ENCODE measurements at places on chromosomes 3 and 15.

DNA sequence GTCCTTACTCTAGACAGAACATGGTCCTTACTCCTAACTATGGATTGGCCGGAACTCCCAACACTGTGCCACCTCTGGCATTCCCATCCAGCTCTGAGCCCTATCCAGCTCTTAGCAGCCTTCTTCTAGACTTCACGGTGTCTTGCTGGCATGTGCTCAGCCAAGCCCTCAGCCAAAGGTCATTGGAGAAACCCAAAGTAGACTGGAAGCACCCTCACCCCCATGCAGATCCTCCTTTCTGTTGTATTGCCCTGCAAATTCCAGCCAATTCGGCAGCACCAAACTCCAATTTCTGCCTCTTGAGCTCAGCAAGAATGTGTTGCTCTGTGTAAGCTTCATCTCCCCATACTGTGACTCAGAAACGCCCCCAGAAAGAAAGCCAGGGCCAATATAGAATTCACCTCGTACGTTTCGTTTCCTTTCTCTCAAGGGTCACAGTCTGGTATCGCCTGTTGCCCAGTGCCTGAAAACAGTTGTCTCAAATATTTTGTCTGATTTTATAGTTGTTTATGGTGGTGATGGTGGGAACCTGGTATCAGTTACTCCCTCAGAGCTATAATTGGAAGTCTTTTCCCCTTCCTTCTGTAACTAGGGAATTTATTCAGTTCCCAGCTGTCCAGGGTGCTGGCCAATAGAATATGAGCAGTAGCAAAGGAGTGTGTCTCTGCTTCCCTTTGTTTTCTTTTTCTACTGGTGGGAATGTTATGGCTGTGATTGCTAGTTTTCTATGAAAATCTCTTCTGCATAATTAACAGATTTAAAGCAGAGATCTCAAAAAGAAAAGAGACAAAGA is 28.4 kb upstream of the EPHB3 start:
- DNase-seq: no peak

- DNase-seq: no peak
Observed at GRCh38 chr15:74542166-74543042, 1.4 kb downstream of the ARID3B start.

GRCh38 chr15:42131006-42131405 is 25.4 kb downstream of the PLA2G4F start:
- DNase-seq: no peak

GRCh38 chr3:10374311-10374710 is 53.4 kb upstream of the SEC13 start:
- DNase-seq: no peak

- no peak for DNase-seq
Observed at GRCh38 chr3:60917141-60917540, 334.1 kb downstream of the FHIT start.

- DNase-seq: no peak
Observed at GRCh38 chr3:54262541-54262940, 140.2 kb downstream of the CACNA2D3 start.

GRCh38 chr15:91348752-91349500 is 248.9 kb downstream of the SV2B start:
- DNase-seq: no peak

- peak; percentile 14 for DNase-seq
Observed at GRCh38 chr3:167814441-167814951, 79.0 kb downstream of the SERPINI1 start.

DNA sequence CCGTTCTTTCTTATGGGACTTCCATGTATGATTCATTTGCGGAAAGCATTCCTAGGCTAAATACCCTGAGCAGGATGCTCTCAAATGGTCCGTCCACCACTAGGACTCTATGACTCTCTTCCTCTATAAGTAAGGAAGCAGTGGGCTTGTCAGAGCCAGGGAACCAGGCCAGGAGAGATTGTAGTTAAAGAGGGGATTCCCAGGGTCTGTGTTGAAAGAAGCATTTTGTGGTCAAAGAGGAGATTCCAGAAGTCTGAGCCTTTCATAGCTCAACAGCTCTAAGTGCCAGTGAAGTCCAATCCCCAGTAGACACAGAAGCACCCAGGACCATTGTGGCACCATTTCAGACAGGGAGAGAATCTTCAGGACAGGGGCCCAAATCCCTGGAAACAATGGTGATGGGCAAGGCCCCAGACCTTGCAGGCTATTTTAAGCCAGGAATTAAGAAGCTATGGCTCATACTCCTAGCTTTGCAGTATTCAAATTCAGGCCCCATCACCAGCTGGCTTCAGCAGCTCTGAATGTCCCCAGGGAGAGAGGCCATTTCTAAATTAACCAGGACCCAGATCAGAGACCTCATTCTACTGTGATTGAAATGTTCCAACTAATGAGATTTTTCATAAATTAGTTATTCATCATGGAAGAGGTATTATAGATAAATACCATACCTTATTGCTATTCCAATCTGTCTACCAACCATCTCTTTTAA is 81.7 kb downstream of the CD47 start:
- DNase-seq: no peak

DNA sequence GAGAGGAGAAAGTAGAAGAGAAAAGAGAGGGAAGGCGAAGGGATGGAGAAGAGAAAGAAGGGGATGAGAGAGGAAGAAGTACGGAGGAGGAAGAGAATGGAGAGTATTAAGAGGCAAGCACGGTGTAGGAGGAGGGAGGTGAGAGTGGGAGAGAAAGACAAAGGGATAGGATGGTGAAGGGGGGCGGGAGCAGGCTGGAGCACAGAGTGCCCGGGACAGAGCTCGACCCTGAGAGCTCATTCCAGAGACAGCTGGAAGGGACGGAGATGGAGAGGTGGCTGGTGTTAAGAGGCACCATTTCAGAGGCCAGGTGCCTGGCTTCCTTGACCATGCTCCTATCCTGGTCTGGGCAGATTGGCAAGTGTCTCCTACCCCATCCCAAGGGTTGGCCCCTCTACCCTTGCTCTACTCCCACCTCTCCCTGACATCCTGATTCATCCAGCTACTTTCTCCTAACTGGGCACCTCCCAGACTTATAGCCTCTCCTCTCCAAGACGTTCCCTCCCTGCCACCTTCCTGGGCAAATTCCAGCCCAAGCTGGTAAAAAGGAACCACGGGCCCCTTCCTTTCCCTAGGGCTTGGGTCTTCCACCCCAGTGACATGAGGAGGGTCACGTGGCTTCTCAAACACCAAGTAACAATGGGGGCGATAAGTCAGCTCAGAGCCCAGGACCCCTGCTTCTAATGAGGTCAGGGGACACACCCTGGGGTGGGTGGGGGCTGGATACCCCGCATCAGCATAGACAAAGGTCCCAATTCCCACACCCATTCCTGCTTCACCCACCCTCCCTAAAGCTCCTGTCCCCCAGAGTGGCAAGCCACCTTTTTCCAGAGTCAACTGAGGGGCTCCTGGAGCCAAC is 1.1 kb downstream of the CLCN2 start:
- DNase-seq: peak; percentile 42

GRCh38 chr15:60087561-60087960 is 83.5 kb downstream of the FOXB1 start:
- no peak for DNase-seq
